ENCODE measurements at places on chromosomes 1 and 21. TPM values are rescaled to one million over a fixed set of nuclear protein-coding genes. Genes with fewer than 3 reads are reported as not detected.
A peak's percentile ranks its signal among the peaks of the same experiment; 100 is the strongest.

CTSE gene
- polyA plus RNA-seq, result 19.6 TPM

CYP4A22 gene
- polyA plus RNA-seq, result 0.03 TPM

SERPINC1 gene
- 0.54 TPM for polyA plus RNA-seq

RAB13 gene
- polyA plus RNA-seq, result 110 TPM

SPATA46 gene
- polyA plus RNA-seq, result 1.2 TPM

DNA sequence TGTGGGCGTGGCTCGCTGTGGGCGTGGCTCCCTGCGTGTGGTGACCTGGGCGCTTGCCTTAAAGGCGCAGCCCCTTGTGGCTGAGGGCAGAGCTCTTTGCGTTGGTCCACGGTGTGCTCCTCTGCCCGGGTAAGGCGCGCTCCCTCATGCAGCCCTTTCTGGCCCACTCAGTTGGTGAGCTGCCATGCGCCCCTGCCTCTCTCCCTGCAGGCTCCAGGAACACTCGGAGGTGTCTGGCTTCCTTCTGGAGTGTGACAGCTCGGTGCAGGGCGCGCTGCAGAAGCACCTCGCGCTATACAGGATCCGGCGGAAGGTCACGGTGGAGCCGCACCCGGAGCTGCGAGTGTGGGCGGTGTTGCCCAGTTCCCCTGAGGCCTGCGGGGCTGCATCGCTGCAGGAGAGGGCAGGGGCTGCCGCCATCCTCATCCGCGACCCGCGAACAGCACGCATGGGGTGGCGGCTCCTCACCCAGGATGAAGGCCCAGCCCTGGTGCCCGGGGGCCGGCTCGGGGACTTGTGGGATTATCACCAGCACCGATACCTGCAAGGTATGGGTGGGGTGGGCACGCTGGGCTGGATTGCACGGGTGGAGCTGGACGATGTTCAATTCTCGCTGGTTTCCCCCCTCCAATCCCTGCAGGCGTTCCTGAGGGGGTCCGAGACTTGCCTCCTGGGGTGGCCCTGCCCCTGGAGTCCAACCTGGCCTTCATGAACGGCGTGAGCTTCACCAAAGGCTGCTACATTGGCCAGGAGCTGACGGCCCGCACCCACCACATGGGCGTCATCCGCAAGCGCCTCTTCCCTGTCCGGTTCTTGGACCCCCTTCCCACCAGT lies 9.1 kb downstream of the IBA57 start:
- no peak overlapping the region for H3K4me3 ChIP-seq
- H3K36me3 ChIP-seq, result peaks cover 19% of the 10 kb centered on the region
- DNase-seq, result peak; percentile 51
- H3K27me3 ChIP-seq, result no peaks in the 10 kb centered on the region

DNA sequence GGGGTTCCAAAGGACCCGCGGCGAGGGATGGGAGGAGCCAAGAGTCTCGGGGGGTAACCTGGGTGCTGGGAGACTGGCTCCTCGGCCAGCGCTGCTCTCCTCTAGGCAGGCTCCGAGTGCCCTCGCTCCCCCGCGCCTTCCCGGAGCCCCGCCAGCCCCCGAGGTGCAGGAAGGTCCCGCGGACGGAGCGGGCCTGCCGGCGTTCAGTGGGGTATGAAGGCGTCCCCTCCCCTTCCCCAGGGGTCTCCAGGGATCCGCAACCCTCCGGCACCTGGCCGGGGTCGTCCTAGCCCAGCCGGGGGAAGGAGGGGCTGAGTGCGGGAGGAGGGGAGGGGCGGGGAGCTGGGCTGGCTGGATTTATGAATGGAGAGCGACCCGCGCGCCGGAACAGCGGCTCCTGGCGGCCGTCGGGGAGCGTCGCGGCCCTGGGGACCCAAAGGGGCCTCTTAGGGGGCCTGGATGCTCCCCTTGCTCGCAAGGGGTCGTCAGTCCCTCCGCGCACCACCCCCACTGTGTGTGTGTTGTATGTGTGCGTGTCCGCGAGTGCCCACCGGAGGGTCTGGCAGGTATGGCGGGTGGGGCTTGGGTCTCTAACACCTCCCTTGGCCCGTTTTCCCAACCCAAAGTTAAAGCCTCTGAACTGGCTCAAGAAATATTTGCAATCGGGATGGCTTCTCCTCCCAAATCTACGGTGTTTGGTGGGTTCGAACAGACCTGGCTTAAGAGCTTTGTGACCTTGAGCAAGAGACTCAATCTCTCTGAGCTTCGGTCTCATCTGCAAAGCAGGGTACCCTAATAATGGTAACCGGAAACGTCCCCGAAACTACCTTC lies 642 bp downstream of the HCRTR1 start:
- H3K4me3 ChIP-seq, result peak overlapping the region; percentile 57
- H3K27ac ChIP-seq, result no peak overlapping the region
- peaks cover 6% of the 10 kb centered on the region for H3K4me1 ChIP-seq
- DNase-seq, result peak; percentile 48
- H3K36me3 ChIP-seq, result no peaks in the 10 kb centered on the region

GRCh38 chr1:74396933-74397332 lies 115.5 kb downstream of the LRRC53 start:
- H3K4me3 ChIP-seq, result no peak overlapping the region
- no peaks in the 10 kb centered on the region for H3K4me1 ChIP-seq
- H3K27me3 ChIP-seq, result no peaks in the 10 kb centered on the region
- H3K36me3 ChIP-seq, result no peaks in the 10 kb centered on the region
- DNase-seq, result no peak

DNA sequence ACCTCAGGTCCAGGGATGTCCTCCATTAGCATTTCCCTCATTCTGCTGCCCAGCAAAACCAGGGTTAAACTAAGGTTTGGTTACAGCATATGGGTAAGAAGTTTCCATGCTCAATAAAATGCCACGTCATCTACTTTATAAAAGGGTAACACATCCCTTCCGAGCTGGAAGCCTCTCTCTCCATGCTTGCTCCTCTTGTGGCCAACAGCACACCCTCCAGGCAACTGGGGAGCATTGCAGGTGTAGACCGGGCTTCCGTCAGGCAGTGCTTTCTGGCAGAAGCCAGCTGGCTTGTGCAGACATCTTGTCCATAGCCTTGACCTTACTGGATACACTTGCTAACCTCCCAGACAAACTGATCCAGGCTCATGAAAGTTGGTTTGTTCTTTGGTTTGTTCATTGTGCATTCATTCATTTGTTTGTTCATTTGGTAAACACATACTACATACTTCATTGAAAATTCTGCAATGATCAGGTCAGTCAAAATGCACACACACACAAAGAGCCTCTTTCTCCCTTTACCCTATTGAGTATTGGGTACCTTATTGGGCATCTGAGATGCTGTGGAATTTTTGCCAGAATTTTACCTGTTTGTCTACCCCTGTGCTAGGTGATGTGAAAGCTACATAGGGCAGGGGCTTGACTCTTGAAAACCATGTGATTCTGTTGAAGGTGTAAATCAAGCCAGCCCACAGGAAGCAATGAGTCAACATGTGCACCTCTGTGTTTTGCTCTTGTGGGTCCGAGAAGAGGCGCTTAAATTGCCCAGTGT lies 422.8 kb downstream of the CAMTA1 start:
- H3K4me1 ChIP-seq, result no peaks in the 10 kb centered on the region
- H3K36me3 ChIP-seq, result no peaks in the 10 kb centered on the region
- no peak overlapping the region for H3K27ac ChIP-seq
- no peak overlapping the region for H3K4me3 ChIP-seq
- peak; percentile 7 for DNase-seq

DNA sequence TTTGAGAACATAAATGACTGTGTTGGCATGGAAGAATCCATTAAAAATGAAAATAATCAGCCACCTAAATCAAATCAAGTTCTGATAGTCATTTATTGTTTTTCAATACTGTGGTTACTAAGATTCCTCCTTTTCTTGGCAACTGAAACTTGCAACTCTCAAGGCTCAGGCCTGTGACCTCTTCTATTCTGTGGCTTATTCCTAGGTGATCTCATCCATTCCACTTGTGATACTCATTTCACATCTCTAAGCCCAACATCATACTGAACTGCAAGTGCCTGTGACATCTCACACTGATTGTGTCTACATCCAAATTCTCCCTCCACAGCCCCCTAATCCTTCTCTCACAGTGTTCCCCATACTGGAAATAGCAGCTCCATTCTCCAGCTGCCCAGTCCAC lies 4.8 kb upstream of the ST6GALNAC5 start:
- H3K4me1 ChIP-seq, result no peaks in the 10 kb centered on the region
- no peaks in the 10 kb centered on the region for H3K36me3 ChIP-seq
- H3K27me3 ChIP-seq, result peaks cover 13% of the 10 kb centered on the region
- no peak overlapping the region for H3K27ac ChIP-seq
- DNase-seq, result no peak
- no peak overlapping the region for H3K4me3 ChIP-seq

DNA sequence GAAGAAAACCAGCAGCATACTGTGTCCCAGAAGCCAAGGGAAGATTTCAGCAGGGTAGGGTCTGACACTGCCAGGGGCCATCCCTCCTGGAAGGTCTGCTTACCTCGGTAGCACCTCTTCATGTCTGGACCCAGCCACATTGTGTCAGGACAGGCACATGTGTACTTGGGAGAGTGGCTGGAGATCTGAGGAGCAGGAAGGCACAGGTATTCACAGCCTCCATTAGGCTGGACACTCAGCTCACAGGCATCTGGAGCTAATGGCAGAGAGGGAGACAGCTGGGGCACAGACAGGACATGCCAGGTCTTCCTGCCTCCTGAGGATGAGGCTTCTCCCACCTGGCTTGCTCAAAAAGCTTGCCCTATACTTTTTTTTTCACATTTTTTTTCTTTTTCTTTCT lies 19.9 kb upstream of the MAGOH start:
- no peak for DNase-seq
- H3K4me1 ChIP-seq, result peaks cover 16% of the 10 kb centered on the region
- no peaks in the 10 kb centered on the region for H3K36me3 ChIP-seq
- H3K27me3 ChIP-seq, result no peaks in the 10 kb centered on the region
- H3K27ac ChIP-seq, result no peak overlapping the region
- no peak overlapping the region for H3K4me3 ChIP-seq

DNA sequence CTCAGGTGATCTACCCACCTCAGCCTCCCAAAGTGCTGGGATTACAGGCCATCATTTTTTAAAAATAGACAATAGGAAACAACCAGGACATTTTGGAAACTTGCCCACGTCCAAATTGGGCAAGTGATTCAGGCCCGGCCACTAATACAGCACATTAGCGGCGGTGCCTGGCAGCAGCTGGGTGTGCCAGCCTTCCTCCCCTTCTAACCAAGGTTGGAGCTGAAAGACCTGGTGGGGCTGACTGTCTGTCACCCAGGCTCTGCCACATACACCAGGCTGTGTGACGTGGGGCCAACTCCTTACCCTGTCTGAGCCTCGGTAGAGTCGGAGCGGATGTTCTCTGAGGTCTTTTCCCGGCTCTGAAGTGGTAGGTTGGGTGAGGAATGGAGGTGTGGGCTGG lies 29.6 kb upstream of the TMEM51 start:
- H3K4me1 ChIP-seq, result no peaks in the 10 kb centered on the region
- no peak overlapping the region for H3K4me3 ChIP-seq
- H3K27ac ChIP-seq, result no peak overlapping the region
- DNase-seq, result no peak
- H3K36me3 ChIP-seq, result peaks cover 3% of the 10 kb centered on the region

GRCh38 chr1:66644331-66644730 lies 107.9 kb upstream of the DYNLT5 start:
- no peaks in the 10 kb centered on the region for H3K27me3 ChIP-seq
- no peak overlapping the region for H3K27ac ChIP-seq
- no peaks in the 10 kb centered on the region for H3K4me1 ChIP-seq

DNA sequence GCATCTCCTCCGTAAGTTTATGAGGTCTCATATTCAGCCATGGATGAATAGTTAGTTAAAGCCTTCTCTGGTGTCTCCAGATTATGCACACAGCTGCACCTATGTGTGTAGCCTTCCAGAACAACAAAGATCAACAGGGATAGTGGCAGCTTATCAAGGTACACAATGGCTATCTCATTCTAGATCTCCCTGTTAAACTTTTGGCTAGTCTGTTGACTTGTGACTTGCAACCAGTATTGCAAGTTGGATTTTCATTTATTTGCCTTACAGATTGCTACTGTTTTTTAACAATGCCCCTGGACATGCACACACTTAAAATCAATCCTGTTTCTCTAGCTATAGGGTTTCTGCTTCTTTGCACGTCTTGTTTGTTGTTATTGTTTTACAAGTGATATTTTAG lies 363.2 kb downstream of the OMA1 start:
- no peaks in the 10 kb centered on the region for H3K4me1 ChIP-seq
- no peak overlapping the region for H3K27ac ChIP-seq
- no peak for DNase-seq
- no peaks in the 10 kb centered on the region for H3K27me3 ChIP-seq
- H3K4me3 ChIP-seq, result no peak overlapping the region

DNA sequence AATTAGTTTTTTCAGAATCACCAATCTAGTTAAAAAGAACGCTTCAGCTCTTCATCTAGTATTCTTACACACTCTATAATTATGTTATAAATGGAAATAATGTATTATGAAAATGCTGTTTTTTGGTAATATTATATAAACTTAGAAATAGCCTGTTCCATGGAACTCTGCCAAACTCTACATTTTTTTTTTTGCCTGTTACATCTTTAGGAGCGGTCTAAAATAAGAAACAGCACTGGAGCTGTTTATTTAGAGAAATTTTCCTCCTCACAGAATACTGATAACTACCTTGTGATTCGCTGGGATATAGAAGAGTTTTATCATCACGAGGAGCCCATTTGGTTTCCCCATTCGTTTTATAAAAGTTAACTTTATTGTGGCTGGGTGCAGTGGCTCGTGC lies 58.5 kb downstream of the PKN2 start:
- H3K4me1 ChIP-seq, result no peaks in the 10 kb centered on the region
- H3K27ac ChIP-seq, result no peak overlapping the region
- no peaks in the 10 kb centered on the region for H3K27me3 ChIP-seq
- H3K4me3 ChIP-seq, result no peak overlapping the region
- no peak for DNase-seq

DNA sequence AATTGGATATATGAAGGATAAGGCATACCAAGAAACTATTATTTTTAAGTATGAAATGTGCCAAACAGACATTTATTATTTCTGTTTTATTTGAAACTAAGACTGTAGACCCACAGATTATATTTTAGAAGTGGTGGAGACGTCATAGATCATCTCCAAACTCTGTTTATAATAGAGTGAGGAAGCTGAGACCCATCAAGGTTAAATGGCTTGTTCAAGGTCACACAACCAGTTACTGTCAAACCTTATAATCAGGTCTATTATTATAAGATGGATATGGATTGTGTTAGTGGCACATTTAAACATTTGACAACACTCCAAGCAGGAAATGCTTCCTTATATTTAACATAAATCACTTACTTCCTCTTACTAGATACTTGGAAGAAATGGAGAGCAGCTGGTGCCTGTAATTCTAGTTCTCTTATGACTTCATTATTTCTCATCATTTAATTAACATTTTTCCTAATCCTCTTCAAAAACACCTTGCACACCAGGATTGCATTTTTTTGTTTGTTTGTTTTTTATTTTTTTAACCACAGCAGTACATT lies 117.0 kb downstream of the NEK7 start:
- DNase-seq, result no peak
- H3K27ac ChIP-seq, result no peak overlapping the region
- H3K36me3 ChIP-seq, result no peaks in the 10 kb centered on the region
- peaks cover 2% of the 10 kb centered on the region for H3K4me1 ChIP-seq

DNA sequence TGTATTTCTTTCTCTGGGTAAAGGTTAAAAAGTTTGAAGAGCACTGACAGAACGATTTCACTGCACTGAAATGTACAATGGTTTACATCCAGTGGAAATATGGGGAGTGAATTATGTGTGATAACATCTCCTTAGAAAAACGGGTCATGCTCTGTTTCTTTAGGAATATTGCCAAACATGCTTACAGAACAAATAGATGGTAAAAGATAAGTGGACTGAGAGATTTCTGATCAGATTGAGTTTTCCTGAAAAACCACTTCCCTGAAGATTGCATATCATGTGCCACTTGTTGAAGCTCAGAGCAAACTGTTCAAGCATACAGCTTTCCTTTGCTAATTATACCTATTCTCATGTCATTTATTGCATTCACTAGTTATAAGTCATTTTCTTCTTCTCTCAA lies 29.9 kb upstream of the DISP1 start:
- H3K4me3 ChIP-seq, result no peak overlapping the region
- H3K36me3 ChIP-seq, result no peaks in the 10 kb centered on the region
- H3K27ac ChIP-seq, result no peak overlapping the region
- DNase-seq, result no peak
- H3K27me3 ChIP-seq, result no peaks in the 10 kb centered on the region
- H3K4me1 ChIP-seq, result no peaks in the 10 kb centered on the region
